Smooth muscle cell of trachea (primary cell): ENCODE measurements at places on chromosomes 5 and 9. TPM values are rescaled to one million over a fixed set of nuclear protein-coding genes. Genes with fewer than 3 reads are reported as not detected.

The LCP2 gene
- not detected in 2 replicates for total RNA-seq

The GABRA1 gene
- total RNA-seq = not detected in 2 replicates

The C5orf58 gene
- total RNA-seq = not detected in 2 replicates

The ZNF618 gene
- total RNA-seq = 10.4 and 12.9 TPM in 2 replicates

The BHMT2 gene
- 6.4 and 11.1 TPM in 2 replicates for total RNA-seq

The LCN9 gene
- total RNA-seq = not detected in 2 replicates
